Tongue (tissue), 3 donors: ENCODE measurements at places on chromosomes 16 and 17. TPM values are rescaled to one million over a fixed set of nuclear protein-coding genes. Genes with fewer than 3 reads are reported as not detected.

KRTAP3-2 gene
- not detected for total RNA-seq

FAM83G gene
- 10.2 TPM for total RNA-seq

DPEP1 gene
- 0.21 TPM for total RNA-seq

FBRS gene
- total RNA-seq = 16.5 TPM

NPIPB6 gene
- total RNA-seq = not detected

CPHXL2 gene
- not detected for total RNA-seq

CCDC78 gene
- total RNA-seq = 1.4 TPM

PRKAR1A gene
- 578 TPM for total RNA-seq

KRT14 gene
- 738 TPM for total RNA-seq

PRR11 gene
- total RNA-seq = 5.0 TPM

- no peak for DNase-seq
These were observed 15.4 kb upstream of the KCNJ16 start for GRCh38 chr17:70059649-70060048.

- DNase-seq = no peak
These were observed 5.1 kb upstream of the NT5M start for GRCh38 chr17:17298108-17298507.

DNA sequence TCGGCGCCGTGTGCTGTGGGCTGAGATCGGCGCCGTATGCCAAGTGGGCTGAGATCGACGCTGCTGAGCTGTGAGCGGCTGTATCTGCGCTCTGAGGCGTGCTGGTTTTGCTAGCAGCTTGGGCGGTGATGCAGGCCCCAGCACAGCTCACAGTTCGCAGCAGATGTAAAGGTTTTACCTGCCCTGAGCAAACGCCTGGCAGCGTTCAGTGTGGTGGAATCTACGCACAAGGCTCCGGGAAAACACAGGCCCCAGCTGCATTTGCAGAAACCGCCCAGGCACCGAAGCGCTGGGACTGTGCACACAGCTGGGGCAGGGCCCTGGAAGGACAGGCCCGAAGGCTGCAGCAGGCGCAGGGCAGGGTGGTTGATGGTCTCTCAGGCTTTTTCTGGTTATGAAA is 8.0 kb upstream of the ZNF469 start:
- DNase-seq = no peak

GRCh38 chr17:62652251-62653001 is 25.0 kb downstream of the MRC2 start:
- DNase-seq = peak; percentile 43

- no peak for DNase-seq
These were observed 16.1 kb upstream of the SLC38A8 start for GRCh38 chr16:84058664-84059063.

DNA sequence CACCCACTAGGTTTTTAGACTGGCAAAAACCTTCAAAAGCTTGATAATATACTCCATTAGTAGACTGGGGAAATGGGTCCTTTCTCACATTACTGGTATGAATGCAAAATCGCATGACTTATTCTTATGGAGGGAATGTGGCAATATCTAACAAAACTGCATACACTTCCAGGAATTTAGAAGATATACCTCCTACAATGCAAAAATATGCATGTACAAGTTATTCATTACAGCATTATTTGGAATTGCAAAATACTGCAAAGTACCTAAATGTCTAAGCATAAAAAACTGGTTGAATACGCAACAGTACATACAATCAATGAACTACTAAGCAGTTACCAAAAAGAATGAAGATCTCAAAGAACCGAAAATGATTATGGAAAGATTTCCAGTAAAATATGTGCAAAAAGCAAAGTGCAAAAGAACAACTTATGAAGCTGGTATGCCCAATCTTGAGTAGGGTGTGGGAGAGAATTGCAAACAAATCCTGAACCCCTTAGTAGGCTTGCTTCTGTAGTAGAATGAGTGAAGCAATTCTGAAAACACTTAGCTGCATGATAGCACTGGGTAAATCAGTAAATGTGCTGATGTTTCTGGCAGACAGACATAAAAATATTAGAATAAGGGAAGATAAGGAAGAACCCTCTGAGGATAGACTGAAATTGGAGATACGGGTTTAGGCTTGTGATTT is 180.1 kb downstream of the PARN start:
- DNase-seq = no peak

DNA sequence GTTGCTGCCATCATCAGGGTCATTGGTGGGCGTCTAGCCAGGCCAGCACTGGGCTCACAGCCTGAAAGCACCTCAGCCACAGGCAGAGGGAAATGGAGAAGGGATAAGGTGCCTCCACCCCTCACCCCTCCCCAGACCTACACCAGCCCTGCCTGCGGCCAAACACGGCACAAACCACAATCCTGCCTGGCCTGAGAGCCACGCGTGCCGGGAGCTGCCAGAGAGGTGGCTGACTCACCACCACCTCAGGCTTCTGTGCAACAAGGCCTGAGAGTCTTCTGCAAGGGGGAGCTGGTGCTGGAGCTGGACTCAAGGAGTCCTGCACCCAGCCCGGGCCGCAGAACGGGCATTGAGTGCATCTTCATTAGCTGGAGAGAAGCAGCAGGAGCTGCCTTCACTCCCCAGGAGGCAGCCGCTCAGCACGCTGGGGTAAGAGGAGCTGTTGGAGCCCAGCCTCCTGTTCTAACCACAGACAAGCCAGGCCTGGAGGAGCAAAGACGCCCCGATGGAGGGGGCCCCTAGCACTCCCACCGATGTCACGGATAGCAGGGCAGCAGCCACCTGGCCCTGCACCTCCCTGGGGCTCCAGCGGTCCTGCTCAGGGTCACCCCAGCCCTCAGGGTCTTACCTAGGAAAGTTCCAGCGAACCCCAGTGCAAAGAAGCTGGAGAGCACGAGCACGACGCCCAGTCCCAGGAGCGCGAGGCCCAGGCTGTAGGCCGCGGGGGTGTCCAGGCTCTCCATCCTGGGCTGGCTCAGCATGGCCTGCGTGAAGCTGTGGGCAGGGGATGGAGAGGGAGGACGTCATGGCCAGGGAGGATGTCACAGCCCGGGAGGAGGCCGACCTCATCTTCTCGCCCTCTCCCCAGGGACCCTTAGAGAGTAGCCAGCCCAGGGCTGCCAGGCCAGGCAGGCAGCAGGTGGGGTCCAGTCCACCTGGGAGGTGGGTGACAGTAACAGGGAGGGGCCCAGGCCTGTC is 16.0 kb upstream of the RASD1 start:
- no peak for DNase-seq

DNA sequence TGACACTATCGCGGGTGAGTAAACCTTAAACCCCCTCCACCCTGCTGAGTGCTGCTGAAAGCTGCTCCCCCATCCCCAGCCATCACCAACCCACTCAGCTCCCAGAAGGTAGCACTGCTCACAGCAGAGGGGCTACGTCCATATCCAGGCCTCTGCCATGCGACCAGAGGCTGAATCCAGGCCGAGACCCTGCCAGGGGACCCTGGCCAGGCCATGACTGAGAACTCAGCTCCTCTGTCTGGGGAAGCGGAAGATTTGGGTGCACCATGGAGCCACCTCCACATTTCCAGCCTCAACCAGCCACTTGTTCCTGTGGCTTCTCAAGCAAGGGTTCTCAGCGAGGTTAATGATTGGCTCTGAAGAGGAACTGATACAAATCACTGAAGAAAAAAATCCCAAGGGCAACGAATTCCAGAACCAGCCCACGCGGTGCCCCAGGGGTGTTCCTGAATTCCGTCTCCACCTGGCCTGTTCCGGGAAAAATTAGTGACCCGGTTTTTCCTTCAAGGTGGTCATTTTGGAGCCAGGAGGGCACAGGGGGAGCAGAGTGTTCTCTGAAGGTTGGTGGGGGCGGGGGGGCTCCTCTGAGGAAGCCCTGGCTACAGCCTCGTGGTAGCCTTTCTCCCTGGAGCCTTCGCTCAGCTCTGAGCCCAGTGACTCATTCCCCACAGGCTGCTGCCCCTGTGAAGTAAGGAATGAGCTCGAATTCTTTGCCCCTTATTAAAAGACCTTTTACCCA is 9.3 kb upstream of the SLC16A5 start:
- no peak for DNase-seq

DNA sequence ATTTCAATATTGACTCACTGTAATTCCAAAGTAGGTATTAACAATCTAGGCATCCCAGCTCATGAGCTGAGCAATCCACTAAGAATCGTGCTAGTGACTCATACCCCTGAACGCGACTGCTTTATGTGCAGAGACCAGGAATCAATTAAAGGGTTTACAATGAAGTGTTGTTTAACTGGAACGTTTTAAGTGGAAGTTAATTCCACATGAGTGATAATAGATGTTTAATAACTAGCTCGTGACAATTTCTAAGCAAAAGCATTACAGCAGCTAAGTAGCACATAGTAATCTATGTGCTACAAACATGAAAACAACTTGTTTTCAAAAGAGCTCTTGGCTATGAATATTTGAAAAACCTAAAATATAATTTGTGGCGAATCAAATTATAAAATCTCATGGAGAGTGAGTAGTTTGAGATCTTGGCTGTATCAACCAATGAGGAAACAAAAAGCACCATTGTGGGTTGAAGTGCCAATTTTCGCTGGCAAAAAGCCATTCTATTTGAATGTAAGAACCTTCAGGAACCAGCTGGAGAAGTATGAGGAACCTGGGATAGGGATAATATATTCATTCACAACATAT is 9.4 kb downstream of the GJC1 start:
- DNase-seq = peak; percentile 54

DNA sequence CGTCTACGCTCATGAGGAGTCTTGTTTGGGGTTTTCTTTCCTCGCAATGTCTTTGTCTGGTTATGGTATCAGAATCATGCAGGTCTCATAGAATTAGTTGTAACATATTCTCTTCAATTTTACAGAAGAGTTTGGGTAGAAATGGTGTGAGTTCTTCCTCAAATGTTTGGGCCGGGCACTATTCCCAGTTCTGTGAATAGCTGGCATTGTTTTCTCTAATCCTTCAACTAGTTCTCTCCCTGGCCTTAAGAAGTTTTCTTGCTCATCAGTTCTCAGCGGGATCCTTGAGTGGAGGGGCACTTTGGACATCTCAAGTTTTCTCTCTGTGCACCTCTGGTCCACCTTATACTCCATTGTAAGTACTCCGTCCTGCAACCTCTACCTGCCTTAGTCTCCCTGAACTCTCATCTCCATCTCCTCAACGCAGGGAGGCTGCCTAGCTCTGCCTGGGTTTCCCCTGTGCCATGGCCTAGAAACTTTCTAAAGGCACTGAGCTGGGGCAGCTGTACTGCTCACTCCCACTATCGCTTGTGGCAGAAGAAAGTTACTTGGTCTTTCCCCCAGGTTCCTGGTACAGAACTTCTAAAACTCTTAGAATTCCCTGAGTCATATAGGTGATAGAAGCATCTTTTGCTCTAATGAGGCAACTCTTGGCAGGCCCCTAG is 16.9 kb downstream of the NSMCE1 start:
- peak; percentile 60 for DNase-seq

DNA sequence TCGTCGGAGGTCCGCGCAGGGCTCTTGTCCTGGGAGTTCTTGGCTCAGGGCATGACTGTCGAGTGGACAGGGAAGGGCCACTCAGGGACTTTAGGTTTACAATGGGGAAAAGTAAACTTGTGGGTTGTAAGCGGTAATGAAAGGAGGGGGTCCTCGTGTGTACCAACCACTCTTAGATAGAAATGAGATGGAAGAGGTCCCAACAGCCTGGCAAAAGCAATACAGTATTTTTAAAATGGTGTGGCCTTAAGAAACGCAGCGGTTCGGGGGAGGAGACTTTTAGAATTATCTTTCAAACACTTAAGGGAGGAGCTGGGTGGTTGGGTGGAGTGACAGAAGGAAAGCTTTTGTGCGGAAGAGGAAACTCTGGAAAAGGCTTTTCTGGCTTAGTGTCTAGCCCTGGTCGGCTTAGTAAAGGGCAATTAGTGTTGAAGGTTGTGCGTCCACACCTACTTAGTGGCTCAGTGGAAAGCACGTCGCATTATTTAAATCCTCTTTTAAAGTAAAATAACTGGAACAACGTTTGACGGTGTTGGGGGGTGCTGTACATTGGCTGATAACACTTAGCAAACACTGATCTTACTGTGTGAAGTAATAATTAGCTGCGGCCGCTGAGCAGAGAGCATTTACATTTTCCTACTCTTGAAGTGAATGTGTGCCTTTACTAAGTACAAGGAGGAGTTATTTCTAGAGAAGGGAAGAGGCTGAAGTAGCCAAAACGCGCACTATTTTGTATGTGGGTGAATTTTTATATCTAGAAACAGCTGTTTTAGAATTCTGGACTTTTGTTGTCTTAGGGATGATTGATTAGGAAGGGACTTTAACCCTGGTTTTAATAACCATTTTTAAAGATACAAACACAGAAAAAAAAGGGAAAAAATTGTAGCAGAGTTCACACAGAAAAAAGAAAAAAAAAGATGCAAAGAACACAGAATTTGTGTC is 1.0 kb downstream of the WSB1 start:
- peak; percentile 95 for DNase-seq

DNA sequence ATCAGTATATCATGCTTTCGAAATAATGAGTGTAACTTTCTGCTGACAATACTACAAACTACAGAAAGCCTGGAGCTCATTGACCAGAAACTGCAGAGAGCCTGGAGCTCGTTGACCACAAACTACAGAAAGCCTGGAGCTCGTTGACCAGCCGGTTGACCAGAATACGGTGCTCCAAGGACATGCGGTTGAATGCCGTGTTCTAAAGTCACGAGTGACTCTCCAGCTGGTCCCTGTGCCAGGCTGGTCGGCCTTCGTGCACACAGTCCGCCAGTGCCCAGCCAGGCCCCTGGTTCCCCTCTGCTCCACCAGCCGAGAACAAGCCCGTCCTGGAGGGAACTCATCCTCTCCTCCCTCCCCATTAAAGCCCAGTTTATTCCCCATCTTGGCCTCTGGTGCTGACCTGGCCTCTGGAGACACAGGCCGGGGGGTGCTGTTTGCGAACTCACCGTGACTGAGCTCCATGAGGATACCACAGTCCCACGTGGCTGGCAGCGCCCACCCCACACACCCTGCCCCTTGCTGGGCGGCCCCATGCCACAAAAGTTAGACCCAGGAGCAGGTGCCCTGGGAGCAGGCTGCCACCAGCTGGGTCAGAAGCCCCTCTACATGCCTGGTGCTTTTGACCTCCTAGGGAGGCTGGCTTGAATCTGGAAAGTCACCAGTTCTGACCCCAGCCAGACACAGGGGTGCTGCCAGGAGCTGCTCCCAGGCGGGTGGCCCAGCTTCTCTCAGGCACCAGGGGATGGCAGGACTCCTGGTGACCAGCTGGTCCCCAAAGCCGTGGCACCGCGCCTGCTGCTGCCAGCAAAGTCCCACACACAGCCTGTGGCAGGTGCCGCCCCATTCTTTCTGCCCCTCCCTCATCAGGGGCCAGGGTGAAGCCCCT is 15.5 kb upstream of the CDH15 start:
- peak; percentile 28 for DNase-seq

- no peak for DNase-seq
These were observed 148.8 kb downstream of the KATNIP start for GRCh38 chr16:27698746-27699145.

GRCh38 chr16:57012353-57012752 is 23.0 kb downstream of the NLRC5 start:
- no peak for DNase-seq

- no peak for DNase-seq
These were observed 55.8 kb downstream of the ZFHX3 start for GRCh38 chr16:72992142-72992601.
